Stimulated activated CD4-positive, alpha-beta T cell treated with anti-CD3 and anti-CD28 coated beads, Interleukin-1b, Interleukin-23, amount 100 ng/mL, for 48 hours (primary cell): ENCODE measurements at places on chromosomes 7 and 10.

DNA sequence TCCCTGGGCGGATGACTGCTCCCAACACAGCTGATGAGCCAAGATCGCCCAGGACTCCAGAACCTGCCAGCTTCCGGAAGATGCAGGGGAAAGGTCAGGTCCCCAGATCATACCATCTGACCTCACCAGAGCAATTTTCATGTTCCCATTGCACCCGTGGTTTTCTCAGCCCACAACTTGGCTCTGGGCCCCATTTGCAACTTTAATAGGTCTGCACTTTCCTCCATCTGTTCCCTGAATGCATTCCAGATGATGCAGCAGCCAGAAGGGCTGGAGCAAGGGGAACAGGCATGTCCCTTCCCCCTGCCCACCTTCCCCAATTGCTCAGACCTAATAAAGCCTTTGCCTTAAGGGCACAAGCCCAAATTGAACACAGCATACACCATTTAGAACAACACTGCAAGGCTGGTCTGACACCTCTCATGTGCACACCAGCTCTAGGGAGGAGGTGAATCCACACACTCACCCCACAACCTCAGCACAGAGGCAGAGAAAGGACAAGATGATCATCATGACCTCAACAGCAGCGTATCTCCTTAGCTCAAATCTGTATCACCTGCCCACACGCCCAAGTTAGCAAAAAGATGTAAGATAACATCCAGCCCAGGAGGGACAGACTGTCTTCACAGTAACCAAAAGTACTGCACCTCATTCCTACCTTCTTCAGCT, 87.5 kb downstream of the PLXNA4 start:
- DNase-seq: no peak

DNA sequence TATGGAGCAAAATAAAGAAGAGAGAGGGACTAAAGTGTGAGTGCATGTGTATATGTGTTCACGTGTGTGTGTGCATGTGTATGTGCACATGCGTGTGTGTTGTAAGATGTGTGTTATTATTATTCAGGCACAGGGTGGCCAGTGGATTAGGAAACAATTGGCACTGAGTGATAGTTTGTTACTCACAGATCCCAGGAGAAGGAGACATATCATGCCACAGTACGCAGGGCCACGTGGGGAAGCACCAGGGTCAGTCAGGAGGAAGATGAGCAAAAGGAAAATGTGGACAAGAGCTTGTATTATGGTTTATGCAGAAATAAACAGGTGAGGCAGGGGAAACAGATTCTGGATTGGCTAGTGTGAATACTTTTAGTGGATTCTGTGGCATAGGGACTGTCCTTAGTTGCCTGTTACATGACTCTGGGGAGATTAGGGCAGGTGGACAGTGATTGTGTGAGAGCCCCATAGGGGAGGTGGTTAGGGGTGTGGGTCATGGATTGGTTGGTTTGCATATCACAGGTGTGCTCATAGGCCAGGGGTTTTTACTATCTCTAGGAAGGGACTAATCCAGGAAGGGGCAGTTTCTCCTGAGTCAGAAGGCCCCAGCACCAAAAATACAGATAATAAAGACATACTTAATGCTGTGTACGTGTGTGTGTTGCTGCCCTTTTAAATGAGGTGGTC, 90.0 kb downstream of the PLXDC2 start:
- no peak for DNase-seq

DNA sequence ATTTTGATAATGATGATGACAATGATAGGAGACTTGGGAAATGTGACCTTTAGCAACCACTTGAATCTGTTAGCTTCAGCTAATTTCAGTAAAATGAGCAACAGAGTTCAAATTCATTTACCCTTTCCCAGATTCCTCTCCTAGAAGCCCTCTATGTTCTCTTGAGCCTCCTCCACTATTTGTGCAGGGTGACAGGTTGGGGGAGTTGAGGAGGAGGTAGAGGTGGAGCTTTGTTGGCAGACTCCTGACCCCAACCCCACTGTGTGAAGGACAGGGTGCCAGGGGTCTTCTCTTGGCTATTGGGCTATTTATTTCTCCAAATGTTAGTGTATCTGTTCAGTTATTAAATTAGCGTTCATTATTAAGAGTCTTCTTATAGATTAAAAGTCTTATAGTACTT, 422.3 kb downstream of the GFRA1 start:
- DNase-seq: no peak

- DNase-seq: no peak
Measured at GRCh38 chr7:132181371-132181770, 394.9 kb downstream of the PLXNA4 start.

DNA sequence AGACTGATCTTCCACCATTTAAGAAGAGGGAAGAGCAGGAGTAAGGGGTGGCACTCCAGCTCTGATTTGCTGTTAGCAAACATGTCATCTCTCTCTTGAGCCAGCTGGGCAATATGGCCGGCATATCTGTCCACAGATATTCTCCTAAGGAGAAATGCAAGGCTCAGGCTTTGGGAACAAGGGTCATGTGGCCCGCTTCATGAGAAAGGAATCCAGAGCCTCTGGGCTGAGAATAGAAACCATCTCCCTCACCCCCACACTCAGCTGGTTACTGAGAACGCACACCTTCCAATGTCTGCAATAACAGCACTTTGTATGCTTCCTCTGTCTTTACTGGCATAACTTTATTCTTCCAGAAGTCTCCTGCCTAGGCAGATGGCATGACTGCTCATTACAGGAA, 171.2 kb downstream of the ELMO1 start:
- no peak for DNase-seq

GRCh38 chr7:21763818-21764217, 181.9 kb downstream of the CDCA7L start:
- DNase-seq: no peak
